ENCODE measurements at places on chromosomes 1 and 21.
A peak's percentile ranks its signal among the peaks of the same experiment; 100 is the strongest.

GRCh38 chr1:64915381-64916274 is 50.7 kb downstream of the JAK1 start:
- DNase-seq = no peak

GRCh38 chr1:108862698-108863477 is 6.0 kb upstream of the AKNAD1 start:
- DNase-seq = no peak

- no peak for DNase-seq
These were observed 103.0 kb downstream of the CAMTA1 start for GRCh38 chr1:6888268-6888667.

- no peak for DNase-seq
These were observed 14.9 kb upstream of the PAQR7 start for GRCh38 chr1:25890239-25891034.

DNA sequence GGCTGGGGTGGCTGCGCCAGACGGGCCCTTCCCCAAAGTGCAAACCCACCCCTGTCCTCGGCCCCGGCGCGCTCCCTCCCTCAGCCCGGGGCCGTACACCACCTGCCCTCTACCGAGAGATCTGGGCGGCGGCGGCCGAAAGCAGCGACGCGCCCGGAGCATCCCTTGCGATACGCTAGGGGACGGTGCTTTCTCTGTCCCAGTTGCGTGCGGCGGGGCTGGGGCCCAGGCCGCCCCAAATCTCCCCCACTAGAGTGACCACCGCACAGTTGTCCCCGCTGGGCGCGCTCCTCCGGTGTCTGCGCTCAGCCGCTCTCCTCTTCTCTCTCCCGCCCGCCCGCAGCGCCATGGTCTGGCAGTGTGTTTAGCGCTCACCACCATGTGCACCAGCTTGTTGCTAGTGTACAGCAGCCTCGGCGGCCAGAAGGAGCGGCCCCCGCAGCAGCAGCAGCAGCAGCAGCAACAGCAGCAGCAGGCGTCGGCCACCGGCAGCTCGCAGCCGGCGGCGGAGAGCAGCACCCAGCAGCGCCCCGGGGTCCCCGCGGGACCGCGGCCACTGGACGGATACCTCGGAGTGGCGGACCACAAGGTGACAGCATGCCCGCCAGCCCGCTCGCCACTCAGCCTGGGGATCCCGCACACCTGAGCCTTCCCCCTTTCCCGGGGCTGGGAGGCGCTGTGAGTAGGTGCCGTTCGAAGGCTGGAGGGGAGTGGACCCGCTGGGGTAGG is 1.0 kb downstream of the ST6GALNAC5 start:
- no peak for DNase-seq

- no peak for DNase-seq
These were observed 45.7 kb downstream of the FYB2 start for GRCh38 chr1:56773341-56774066.

DNA sequence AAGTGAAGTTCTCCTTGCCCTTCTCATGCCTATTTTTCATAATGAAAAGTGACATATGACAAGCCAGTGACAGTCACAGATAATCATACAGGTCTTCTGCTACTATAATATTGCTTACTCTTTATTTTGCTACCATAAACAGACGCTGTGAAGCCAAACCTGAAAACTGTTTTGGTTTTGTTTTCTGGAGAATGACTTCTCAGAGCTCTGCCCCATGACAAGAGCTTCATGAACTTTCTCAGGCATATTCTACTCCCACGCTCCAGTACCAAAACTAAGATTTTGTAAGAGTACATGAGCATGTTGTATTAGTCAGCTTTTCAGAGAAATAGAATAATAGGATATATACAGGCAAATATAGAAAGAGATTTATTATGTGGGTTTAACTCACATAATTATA is 64.3 kb upstream of the VTCN1 start:
- DNase-seq = no peak

DNA sequence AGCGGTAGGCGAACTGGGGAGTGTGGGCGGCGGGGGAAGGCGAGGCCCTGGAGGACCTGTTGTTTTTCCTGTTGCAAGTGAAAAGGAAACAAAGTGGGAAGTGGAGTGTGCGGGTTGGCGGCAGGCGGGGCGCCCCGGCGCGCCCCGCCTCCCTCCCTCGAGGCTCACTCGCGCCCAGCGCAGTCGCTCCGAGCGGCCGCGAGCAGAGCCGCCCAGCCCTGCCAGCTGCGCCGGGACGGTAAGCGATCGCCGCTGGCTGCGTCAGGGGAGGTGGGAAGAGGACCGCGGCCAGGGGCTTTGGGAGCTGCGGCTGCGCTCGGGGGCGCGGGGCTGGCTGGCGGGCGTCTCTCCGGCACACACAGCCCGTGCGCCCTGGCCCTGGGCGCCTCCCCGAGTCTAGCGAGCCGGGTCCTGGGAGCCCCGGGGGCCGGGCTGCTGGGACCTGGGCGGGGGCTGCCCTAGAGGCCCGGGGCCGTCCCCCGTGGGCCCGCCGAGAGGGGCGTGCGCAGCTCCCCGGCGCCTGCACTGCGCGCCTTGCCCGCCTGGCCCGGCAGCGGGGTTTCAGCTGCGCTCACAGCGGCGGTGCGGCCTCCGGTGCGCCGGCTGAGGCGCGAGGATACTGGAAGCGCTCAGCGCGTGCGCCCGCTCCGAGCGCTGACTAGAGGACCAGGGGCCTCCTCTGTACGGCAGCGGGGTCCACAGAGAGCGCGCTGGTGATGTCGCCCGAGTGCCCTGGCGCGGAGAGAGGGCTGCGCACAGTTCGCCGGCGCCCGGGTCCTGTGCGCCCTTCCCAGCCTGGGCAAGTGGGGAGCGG is at the start of gene PIK3CD:
PIK3CD (plus strand) TSS at position 167 of the 814 bp plus-strand sequence. CDS start 58,725 bp downstream, outside the sequence.
- DNase-seq = no peak

- DNase-seq = no peak
These were observed 51.7 kb upstream of the NFASC start for GRCh38 chr1:204818998-204819397.

GRCh38 chr1:71861022-71861421 is 421.3 kb downstream of the NEGR1 start:
- DNase-seq = no peak

DNA sequence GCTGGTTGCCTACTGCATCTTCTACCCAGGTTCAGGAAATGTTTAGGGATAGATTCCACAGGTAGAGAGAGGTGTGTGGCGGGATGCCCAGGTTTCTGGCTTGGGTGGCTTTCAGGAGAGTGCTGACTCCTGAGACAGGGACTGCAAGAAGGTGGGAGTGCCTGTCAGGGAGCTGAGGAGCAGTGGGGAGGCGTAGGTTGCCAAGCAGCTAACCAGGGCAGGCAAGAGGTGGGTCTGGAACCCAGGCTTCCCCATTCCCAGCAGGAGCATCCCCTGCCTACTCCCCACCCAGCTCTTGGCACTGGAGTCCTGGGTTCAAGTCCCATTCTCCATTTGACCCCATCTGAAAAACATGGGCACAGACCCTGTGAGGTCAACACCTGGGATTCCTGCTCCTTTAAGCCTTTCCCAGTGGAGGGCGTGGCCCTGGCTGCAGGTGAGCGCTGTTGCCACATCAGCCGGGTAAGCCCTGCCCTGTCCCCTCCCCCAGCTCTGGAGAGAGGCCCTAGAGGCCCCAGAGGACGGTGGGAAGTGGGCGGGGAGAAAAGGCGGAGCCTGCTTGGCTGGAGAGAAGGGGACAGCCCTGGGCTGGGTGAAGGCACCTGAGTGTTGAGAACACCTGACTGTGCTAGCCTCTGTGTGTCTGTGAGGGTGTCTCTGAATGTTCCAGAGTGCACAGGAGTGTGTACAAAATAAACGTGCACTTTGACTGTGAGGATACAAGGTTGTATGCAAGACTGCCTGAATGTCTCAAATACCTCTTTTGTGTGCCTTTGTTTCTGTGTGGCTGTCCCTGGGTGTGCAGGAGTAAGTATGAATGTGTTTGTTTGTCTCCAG is 14.0 kb upstream of the SYNC start:
- no peak for DNase-seq

GRCh38 chr1:211381481-211382181 is 55.0 kb downstream of the TRAF5 start:
- DNase-seq = no peak

DNA sequence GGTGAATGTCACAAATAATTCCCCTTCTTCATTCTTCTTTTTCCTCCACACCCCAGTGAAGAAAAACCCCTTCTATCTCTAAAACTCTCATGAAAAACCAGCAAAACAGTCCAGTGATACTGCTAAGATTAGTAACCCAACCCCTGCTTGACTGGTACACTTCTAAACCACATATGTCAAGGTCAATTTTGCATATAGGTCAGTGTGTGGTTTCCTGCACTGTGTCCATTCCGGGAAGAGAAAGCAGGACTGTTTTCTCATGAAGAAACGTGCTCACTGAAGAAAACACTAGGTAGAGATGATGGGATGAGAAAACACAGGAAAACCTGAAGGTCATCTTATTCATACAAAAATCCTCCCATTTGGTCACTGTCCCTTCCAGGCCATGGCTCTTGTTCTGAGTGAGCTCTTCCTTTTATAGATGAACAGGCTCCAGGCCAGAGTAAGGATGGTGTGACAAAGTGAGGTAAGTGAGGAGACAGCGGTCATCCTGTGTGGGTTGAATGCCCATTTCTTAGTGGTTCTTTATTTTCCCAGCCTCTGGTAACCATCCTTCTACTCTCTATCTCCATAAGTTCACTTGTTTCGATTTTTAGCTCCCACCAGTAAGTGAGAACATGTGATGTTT is 122.7 kb downstream of the FASLG start:
- DNase-seq = no peak

DNA sequence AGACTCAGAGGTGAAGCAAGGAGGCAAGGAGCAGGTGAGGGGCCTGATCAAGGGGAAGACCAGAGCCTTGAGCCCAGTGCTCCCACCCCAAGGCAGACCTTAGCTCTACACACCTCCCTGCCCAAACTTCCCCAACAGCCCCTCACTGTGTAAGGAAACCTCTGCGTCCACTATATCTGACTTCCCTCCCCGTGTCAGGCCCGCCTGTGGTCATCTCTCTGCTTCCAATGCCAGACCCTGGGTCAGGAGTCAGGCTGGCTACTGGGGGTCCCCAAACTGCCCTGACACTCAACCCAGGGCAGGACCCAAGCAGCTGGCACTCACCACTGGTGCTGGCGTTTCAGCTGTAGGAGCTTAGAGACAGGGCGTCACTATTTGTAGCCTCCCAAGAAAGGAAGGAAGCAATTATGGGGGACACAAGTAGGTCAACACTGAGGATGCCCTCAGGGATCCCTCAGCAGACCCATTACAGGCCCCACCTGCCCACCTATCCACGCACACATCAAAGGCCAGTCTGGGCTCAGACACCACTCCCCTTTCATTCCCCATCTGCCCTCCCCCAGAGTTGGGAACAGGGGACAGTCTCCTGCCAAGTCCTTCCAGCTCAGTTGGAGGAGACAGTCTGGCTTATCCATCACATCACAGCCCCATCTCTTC is 811 bp upstream of the S100A3 start:
- DNase-seq = no peak

DNA sequence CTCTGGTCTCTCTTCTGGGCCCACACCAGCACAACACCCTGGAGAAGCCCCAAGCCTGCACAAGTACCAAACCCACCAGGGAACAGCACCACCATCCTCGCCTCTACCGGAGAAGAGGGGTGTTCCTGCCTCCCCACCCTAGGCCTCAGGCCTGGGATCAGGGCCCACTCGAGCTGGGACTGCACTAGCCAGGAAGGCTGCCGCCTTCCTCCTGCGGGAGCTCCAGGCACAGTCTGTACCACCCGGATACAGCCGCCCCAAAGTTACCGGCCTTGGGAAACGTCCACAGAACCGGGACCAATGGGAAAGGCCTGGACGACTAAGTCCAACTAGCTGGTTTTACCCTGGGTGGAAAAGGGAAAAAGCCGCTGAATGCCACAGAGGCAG is 3.4 kb downstream of the TAL1 start:
- DNase-seq = no peak

DNA sequence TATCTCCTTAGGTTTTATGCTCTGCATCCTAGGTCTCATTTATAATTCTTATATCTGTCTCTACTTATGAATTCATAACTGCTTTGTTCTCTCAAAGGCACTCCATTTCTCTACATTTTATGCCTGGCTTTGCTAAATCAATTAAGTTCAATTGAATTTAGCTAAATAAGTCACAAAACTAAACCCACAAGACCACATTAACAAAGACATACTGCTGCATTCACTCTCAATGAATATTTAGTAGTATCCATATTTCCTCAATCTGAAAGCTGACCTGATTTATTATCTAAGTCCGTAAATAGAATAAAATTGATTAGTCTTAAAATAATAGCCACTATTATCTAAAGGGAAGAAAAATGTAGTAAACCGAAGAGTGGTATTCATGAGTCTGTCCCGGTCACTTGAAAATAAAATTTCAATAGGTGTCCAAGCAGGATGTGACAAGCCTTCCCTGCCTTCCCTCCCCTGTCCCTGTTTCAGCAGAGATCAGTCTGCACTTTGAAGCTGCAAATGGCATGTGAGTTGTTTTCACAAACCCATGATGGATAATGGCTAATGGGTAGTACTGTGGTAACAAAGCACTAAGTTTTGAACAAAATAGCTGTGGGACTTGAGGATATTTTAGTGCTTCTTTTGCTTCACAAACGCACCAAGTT is 295.0 kb upstream of the NCAM2 start:
- DNase-seq = no peak

DNA sequence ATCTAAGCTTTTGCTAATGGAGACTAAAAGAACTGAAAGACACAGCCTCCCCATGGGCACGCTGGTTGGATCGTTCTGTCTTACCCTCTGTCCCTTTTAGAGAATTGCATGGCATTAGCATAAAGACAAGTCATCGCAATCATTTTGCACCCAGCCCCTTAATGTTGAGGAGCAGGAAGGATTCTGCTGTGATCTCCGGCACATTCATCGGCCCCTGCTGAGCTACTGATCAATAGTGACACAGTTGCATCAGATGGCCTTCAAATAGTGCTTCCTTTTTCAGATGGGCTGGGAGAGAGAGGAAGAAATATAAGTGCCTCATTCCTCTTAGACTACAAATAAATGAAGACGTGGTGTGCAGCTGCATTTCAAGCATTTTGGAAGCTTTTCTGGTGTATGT is 75.4 kb downstream of the NOS1AP start:
- no peak for DNase-seq

GRCh38 chr1:10128101-10128765 is 82.1 kb upstream of the KIF1B start:
- DNase-seq = no peak

DNA sequence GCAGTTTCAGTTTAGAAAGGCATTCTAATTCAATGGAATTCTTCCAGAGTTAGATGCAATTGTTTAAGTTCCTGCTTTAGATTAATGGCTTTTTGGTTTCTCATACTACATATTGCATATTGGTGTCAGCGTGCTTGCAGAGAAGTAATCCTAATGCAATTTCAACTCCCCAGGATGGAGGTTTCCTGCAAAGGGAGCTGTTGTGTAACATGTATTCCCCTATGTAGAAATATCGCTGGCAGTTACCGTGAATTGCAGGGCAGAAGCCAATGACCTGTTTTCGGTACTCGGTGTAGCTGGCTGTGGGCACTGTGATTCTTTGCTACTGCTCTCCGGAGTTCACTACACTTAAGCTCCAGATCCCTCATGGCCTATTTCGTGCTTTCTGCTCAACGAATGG is 256.1 kb upstream of the PTBP2 start:
- DNase-seq = no peak

GRCh38 chr1:53455364-53455991 is 3.7 kb upstream of the DMRTB1 start:
- DNase-seq = no peak

GRCh38 chr21:46655230-46655629 is 19.8 kb downstream of the PRMT2 start:
- no peak for DNase-seq

GRCh38 chr1:85611856-85612255 is 31.3 kb downstream of the CCN1 start:
- DNase-seq = peak; percentile 85

Data from coronary artery (tissue), 2 donors.